ENCODE measurements at places on chromosomes 2 and 18.

- DNase-seq, result peak; percentile 51
Observed at GRCh38 chr2:197138506-197138905, 172.1 kb downstream of the ANKRD44 start.

- no peak for DNase-seq
Observed at GRCh38 chr2:208608122-208608835, 201.7 kb downstream of the PTH2R start.

GRCh38 chr2:9388950-9389911 is 34.1 kb downstream of the ITGB1BP1 start:
- DNase-seq, result no peak

GRCh38 chr2:79887747-79888374 is 375.0 kb downstream of the CTNNA2 start:
- peak; percentile 39 for DNase-seq

- DNase-seq, result no peak
Observed at GRCh38 chr18:57659460-57660102, 37.9 kb upstream of the NARS1 start.

GRCh38 chr18:45335282-45336043 is 279.8 kb upstream of the SLC14A2 start:
- no peak for DNase-seq

DNA sequence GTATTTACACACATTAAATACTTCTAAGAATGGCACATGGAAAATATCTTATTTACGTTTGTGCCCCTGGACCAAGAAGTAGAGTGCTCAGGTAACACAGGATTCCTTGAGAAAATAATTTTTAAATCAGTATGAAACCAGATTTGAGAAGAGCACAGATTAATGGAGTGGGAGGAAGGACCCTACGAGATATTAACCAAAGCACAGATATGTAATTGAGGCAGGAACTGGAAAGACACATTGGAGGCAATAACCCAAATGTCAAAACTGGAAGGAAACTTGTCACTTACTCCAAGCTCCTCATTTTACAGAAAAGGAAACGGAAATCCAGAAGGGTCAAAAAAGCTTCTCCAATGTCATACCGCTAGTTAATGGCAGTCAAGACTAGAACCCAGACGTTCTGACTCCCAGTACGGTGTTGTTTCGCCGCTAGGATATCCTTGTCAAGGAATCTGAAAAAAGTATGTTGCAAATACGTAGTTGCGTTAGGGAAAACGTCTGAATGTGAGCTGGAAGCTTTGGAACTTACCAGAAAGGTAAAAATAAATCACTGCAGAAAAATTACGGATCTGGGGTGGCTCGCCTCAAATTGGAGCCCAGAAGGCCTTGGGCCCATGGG is 634 bp downstream of the MTIF2 start:
- DNase-seq, result peak; percentile 13

GRCh38 chr2:21361384-21361783 is 237.6 kb downstream of the TDRD15 start:
- DNase-seq, result no peak

DNA sequence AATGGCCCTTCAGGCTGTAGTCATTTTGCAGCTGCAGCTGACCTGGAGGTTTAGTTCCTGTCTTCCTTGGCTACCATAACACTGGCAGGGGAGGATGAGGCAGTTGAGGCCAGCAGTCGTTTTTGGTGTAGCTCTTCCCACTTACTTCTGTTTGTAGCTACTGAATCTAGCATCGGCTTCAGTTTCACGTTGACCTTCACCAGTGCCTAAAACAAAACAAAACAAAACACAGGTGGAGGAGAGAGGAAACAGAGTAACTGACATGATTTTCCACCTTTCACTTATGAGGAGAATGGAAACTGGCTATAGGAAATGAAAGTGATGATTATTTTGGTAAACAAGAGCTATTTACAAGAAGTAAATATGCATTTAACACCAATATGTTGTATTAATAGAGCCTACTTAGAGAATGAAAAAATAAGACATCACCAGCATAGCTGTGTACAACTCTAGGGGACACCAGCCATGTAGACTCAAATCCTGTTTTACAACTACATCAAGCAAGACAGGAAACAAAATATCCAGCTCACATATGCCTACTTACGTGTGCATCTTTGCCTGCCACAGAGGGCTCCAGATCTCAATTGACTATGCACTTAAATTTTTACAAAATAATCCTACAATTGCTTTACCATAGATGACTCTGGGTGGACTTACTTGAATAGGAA is 236.9 kb downstream of the AGPS start:
- DNase-seq, result no peak

- DNase-seq, result no peak
Observed at GRCh38 chr2:18940184-18940583, 350.8 kb upstream of the NT5C1B start.

- DNase-seq, result no peak
Observed at GRCh38 chr2:236916181-236916580, 169.5 kb upstream of the COPS8 start.

- no peak for DNase-seq
Observed at GRCh38 chr2:195047955-195048354, 609.1 kb upstream of the SLC39A10 start.

- no peak for DNase-seq
Observed at GRCh38 chr2:126503476-126503875, 152.5 kb upstream of the GYPC start.

GRCh38 chr2:134815741-134816140 is 22.7 kb upstream of the ACMSD start:
- no peak for DNase-seq

DNA sequence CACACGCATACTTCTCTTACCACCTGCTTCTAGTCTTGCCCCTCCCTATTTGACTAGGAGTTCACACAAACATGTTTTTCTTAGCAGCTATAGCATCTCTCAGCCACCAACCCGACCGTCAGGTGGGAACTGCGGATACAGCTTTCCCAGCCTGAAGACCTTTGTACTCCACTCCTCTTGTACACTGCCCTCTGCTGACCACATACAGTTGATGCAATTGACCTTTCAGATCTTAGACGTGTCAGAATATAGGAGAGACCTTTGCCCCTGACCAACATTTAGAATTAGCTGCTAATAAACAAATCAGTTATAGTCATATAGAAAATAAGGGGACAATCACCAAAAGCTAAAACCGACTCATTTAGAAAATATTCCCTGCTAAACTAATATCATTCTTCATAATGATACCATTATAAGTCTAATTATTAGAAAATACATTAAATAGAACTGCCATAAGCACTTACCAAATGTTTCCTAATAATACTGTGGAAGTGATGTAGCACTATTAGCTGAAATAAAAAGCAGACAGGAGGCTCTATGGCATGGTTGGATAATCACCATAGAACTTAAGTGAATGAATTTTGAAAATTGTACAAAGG is 208.4 kb downstream of the RAD51AP2 start:
- DNase-seq, result peak; percentile 64

DNA sequence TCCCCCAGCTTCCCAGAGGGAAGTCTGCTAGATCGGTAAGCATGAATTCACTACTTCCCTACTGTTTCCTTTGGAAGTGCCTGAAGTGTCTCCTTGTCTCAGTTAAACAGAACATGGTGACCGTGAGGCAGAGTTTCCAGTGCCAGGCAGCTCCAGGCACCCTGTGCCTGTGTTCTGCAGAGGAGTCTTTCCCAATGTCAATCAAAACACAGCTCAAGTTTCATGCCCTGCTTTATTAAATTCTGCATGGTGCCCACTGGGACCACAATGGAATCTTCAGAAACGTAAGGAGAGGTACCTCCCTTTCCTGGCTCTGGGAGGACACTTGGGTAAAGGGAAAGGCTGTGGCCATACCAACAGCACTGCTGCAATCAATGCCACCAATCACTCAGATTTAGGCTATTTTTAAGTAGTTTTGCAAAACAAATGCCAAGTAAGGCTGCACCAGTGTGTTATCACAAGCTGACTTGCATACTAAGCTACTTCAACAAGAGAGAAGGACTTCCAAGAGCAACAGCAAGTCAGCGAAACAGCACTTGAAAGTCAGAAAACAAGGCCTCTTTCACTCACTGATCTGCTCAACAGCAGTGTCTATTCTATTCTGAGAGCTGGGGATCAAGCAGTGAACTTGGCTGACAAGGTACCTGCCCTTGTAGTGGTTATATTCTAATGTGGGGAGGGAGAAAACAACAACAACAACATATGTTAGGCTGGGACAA is 14.9 kb downstream of the LPIN2 start:
- no peak for DNase-seq

DNA sequence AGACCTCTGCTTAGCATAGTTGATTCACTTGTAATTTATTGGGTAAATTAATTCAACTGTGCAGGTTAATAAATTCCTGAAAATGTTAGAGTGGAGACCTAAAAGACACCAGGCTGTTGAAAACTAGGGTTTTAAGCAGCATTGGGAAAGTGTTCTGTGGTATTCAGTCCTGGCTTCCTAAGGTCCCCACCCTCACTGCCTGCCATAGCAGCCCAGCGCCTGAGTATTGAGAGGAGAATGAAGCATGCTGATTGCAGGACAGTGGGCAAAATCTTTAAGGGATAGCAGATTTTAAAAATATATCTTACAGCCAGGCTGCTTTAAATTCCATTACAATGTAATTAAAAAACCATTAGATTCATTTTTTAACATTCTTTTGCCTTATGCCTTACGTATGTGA is 20.6 kb downstream of the MEIS1 start:
- no peak for DNase-seq

DNA sequence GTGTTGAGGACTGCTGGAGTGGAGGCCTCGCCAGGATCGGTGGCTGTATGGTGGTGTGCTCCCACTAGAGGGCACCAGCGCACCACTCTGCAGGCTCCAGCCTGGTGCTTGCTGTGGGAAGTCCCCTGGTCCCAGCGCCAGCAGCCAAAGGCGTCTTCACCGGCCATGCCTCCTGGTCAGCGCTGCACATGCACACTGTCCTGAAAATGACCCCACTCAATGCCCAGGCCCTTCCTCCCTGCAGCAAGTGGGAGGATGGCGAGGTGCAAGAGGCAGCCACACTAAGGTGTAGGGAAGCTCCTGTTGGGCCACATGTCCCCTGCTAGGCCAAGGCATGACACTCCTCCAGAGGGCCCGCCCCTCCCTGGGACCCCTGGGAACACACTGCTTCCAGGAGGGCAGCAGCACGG is 136.5 kb downstream of the CTIF start:
- DNase-seq, result peak; percentile 86

- peak; percentile 44 for DNase-seq
Observed at GRCh38 chr2:69375494-69376353, 11.3 kb downstream of the GFPT1 start.

- no peak for DNase-seq
Observed at GRCh38 chr2:71827524-71827901, 320.1 kb downstream of the CYP26B1 start.

GRCh38 chr2:157990173-157990572 is 111.5 kb upstream of the UPP2 start:
- DNase-seq, result no peak

DNA sequence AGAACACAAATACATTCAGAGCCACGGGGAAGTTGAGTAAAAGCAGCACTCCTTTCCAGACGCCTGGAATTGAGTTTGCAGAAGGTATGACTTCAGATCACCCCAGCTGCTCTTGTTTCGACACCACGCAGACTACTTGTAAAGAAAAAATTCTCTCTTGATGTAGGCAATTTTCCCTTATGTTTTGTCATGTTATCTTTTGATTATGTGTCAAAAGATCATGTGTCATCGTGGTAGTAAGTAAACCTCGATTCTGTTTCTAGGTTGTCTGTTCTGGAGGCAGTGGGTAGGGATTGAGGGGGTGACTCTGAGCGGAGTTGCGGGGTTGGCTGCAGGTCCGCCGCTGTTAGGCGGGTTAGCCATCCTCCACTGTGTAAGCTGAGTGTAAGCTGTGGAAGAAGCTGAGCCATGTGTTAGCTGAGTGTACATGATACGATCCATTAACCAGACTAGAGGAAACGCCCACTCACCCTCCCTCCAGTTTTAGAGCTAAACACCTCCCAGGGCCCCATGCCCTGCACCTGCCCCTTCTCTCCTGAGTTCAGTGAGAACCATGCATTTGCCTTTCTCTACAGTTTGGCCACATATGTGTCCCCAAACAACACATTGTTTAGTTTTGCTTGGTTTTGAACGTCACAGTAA is 181.8 kb downstream of the SNTG2 start:
- no peak for DNase-seq

GRCh38 chr2:96146881-96147592 is 1.8 kb upstream of the DUSP2 start:
- DNase-seq, result no peak

DNA sequence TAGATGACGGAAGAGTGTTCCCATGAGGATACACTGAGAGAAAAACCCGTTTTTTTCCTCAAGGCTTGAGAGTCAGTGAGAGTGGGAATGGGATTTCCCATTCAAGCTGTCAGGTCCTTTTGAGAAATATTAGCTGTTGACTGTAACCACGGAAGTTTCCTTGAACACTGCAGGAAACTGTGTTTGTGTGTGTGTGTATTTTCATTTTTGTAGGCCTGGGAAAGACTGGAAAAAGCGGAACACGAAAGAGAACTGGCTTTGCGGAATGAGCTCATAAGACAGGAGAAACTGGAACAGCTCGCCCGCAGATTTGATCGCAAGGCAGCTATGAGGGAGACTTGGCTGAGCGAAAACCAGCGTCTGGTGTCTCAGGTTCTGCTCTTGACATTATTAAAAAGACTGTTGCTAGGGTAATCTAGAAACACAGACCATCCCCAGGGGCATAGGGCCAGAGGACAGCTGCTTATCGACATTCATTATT is 98.8 kb upstream of the EML6 start:
- DNase-seq, result no peak

DNA sequence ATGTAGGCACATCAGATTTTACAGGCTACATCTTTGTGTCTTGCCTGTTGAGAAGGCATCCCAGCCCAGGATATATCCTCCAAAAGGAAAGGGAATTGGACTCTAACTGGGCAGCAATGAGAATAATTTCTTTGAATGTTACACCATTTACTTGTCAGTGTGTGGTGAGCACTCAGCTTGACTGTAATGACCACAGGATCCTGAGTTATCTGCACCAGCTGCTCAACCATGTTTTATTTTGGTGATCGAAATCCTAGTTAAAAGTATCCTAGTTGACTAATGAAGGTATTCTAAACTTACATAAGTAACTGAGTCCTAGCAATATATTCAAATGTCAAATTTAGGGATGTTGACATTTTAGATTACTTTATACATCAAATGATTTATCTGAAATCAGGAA is 123.0 kb downstream of the MYO3B start:
- DNase-seq, result no peak

- DNase-seq, result no peak
Observed at GRCh38 chr2:182377467-182377866, 49.4 kb downstream of the PDE1A start.

- DNase-seq, result peak; percentile 47
Observed at GRCh38 chr2:636641-637405, 40.4 kb downstream of the TMEM18 start.

- no peak for DNase-seq
Observed at GRCh38 chr2:119486886-119487285, 37.4 kb downstream of the SCTR start.

Data from inflammatory macrophage treated with lipopolysaccharide for 4 hours (primary cell).